ENCODE measurements at places on chromosomes 6 and 20.

DNA sequence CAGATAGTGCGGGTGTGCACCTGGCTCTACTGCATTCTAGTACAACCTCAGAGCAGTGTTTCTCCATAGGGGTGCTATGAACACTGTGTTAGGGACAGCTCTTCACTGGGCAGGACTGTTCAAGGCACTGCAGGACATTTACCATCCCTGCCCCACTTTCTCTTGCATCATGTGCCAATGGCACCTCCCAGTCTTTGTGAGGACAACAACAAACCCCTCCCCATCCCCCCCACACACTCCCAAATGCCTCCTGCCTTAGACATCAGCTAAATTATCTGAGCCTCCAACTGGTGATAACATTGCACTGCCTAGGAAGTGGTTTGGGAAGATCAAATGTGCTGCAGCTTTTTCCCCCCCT lies 98.9 kb downstream of the FYN start:
- DNase-seq: no peak

- no peak for DNase-seq
Measured at GRCh38 chr20:62357681-62358080, 9.4 kb downstream of the LAMA5 start.

DNA sequence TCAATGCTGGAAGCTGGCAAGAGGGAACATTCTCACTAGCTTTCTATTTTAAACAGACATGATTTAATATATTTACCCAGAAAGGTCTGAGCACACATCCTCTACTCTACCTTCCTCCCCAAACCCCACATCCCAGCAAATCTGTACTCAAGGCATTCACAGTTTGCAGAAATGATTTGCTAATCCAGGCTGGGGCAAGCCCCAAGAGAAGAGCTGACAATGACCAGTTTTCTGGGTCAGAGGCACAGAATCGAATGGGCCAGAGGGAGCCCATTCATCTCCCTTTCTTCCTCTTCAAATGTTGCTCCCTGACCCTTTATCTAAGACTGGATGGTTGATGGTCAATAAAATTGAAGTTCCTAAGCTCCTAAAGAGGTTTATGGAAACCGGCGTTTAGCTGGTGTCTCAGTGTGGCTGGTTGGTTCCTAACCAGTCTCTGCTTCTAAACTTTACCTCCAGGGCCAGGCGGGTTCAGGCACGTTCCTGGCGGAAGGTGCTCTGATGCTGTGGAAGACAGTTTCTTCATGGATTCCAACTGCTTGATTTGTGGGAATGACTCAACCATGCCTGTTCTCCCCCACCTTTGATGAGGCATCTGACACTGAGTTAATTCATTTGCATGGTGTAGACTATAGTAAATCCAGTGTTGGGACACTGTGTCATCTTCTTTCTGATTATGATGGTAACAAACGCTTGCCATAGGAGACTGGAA lies 96.4 kb upstream of the IYD start:
- DNase-seq: no peak

DNA sequence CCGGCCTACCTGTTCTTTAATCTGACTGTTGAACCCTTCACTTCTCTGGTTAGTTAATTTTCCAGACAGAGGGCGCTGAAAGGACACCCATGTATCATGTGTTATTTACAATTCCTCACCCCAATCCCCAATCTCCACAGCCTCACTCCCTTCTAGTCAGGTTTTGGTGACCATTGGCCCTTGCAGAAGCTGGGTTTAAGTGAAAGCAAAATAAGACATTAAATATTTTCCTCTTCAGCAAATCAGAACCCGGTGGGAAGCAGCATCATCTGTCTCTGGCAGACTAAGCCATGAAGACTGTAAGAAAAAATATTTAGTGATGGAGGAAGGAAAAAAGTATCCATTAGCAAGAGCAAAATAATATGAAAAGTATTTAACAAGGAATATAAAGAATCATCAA lies 9.4 kb upstream of the HLA-DQA1 start:
- DNase-seq: peak; percentile 23

- no peak for DNase-seq
Measured at GRCh38 chr6:87068795-87069194, 26.1 kb downstream of the CGA start.

- no peak for DNase-seq
Measured at GRCh38 chr6:54633601-54634000, 213.0 kb upstream of the FAM83B start.

DNA sequence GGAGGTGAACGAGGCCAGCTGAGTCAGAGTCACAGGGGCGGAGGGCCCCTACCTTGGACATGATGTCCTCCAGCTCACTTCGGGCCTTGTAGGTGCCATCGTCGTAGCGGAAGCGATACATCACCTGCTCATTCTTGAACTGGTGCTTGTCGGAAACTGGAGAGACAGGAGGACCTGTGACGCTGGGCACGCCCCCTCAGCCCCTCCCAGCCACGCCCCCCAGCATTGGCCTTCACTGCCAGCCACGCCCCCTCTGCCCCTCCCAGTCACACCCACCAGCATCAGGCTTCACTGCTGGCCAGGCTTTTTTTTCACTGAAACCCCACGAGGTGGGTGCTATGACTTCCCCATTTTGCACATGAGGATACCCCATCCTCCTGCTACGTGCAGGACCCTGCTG lies 148.2 kb downstream of the PREX1 start:
- DNase-seq: peak; percentile 87

DNA sequence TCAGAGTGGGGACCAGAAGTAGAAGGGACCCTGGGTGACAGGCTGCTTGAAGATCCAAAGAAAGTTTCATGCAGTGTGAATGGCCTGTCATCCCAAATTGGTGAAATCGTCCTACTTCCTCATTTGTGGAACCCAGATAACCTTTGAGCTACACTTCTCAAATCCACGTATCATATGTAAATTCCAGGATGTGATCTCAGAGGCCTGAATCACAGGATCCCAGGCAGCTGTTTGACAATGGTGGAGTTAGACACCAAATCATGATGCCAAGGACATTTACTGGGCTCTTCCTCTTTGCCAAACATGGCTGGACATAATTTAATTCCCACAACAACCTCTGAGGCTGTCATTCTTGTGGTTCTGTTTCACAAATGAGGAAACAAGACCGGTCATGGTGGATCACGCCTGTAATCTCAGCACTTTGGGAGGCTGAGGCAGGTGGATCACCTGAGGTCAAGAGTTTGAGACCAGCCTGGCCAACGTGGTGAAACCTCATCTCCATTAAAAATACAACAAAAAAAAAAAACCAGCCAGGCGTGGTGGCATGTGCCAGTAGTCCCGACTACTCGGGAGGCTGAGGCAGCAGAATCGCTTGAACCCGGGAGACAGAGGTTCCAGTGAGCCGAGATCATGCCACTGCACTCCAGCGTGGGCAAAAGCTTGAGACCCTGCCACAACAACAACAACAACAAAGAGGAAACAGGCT lies 39.9 kb upstream of the TTPAL start:
- no peak for DNase-seq

- no peak for DNase-seq
Measured at GRCh38 chr6:5670381-5670780, 336.3 kb downstream of the NRN1 start.

All from Calu3 (cell line).